A549 treated with ZK216348 at 1 μM for 4 hours (cell line): ENCODE measurements at places on chromosomes 3 and 15. TPM values are rescaled to one million over a fixed set of nuclear protein-coding genes. Genes with fewer than 3 reads are reported as not detected.

Gene ATXN7
- 3.0 to 6.9 TPM (median 5.2 TPM) in 5 replicates for total RNA-seq

Gene DYNLT2B
- 21.3 to 27.2 TPM (median 23.2 TPM) in 5 replicates for total RNA-seq

Gene EIF4E3
- 2.8 to 4.4 TPM (median 3.7 TPM) in 5 replicates for total RNA-seq

Gene COMMD2
- total RNA-seq = 27.7 to 34.3 TPM (median 32.7 TPM) in 5 replicates

Gene NFKBIZ
- 6.7 to 8.9 TPM (median 8.4 TPM) in 5 replicates for total RNA-seq

Gene CCDC39
- not detected in 5 replicates for total RNA-seq

Gene MAP2K1
- total RNA-seq = 77.9 to 120 TPM (median 113 TPM) in 5 replicates

Gene TNFSF10
- total RNA-seq = 0.14 TPM in 1 of 5 replicates, not detected in the others

Gene CACNA2D3
- 0.04 to 0.29 TPM (median 0.07 TPM) in 3 of 5 replicates, not detected in the others for total RNA-seq

Gene TTLL13
- 0.11 to 0.43 TPM (median 0.16 TPM) in 4 of 5 replicates, not detected in the other for total RNA-seq

Gene CCRL2
- 0.14 to 0.42 TPM (median 0.16 TPM) in 3 of 5 replicates, not detected in the others for total RNA-seq
